ENCODE measurements at places on chromosomes 7 and 10.

- no peak for DNase-seq
These were observed 30.5 kb upstream of the SEM1 start for GRCh38 chr7:96740130-96740529.

DNA sequence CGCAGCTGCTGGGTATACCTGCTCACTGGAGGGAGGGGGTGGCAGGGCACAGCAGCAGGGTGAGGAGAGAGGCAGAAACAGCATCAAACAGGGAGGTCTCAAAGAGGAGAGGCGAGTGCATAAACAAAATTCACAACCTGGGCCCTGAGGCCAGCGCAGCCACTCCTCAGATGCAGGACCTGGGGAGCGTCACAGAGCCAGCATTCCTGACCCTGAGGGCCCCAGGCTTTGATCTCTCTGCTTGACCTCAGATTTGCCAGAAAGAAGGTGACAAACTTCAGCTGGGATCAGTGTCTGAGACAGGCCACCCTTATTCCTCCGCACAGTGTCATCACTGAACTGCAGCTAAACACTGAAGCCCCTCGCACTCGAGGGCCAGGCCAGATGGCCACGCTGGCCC lies 25.6 kb downstream of the NOD1 start:
- DNase-seq, result no peak

- no peak for DNase-seq
These were observed 75.6 kb upstream of the KCNIP2 start for GRCh38 chr10:101919026-101919770.

DNA sequence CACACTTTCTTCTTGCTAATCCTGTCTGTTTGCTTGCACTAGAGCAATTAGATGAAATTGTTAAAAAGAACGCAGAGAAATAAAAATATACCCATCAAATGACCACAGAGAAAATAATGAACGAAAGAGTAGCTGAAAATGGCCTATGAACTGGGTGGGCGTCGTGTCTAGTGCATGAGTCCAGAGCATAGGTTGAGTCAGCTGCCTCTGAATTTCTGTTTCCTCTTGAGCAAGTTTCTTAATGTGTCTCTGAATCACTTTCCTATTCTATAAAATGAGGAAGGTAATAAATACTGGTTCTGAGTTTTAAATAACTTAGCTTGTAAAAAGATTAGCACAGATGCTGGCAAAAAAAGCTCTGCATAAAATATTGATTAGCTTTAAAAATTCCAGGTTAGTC lies 75.0 kb downstream of the POM121L12 start:
- DNase-seq, result no peak

All from esophagus squamous epithelium (tissue), 5 donors.